Astrocyte of the spinal cord (primary cell): ENCODE measurements at places on chromosomes 6 and 20.

DNA sequence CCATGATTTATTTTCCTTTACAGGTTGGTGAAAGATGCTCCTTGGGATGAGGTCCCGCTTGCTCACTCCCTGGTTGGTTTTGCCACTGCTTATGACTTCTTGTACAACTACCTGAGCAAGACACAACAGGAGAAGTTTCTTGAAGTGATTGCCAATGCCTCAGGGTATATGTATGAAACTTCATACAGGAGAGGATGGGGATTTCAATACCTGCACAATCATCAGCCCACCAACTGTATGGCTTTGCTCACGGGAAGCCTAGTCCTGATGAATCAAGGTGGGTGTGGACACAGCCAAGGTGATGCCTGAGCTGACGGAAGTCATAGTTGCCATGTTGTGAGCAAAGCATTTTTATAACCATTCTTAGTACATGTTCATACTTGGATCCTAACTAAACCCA is 34.6 kb upstream of the CALHM6 start:
- DNase-seq, result no peak

- no peak for DNase-seq
Measured at GRCh38 chr6:53335224-53335994, 13.3 kb downstream of the ELOVL5 start.

DNA sequence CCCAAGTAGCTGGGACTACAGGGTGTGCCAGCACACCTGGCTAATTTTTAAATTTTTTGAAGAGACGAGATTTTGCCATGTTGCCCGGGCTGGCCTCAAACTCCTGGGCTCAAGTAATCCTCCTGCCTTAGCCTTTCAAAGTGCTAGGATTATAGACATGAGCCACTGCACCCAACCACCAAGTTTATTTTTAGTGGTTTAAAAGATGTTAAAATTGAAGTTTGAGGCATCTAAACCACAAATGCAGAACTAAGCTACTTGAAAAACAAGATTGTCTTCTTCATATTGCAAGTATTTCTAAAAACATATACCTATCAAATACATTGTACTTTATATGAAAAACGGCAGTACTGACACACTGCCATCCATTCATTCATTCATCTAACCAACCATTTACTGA is 31.6 kb downstream of the WASF1 start:
- DNase-seq, result no peak

DNA sequence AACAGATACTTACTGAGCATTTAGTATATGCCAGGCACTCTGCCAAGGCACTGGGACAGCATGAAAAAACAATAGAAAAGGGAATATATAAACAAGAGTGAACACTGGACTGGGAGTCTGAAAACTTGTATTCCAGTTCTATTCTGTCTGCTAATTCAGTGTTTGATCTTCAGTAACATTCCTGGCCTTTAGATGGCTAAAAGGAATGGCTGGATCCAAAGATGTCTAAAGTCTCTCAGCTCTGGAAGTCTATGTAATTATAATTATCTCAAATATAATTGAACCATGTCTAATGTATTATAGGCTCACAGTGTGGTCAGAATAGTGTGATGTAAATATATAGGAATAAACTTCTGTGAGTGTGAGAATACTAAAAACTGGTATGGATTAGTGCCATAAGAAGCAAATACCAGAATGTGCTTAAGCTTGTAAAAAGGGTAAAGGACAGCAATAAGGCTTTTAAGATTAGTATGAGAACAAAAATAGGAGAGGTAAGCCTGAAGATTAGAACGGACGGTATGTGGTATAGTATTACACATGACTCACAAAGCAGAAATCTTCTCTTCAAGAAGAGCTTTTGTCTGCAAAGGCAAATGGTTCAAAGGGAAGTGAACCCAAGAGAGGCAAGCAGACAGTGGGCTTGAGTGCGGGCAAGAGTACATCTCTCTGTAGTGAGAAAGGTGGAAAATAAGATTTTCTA is 68.5 kb downstream of the TMEM200A start:
- DNase-seq, result peak; percentile 77

DNA sequence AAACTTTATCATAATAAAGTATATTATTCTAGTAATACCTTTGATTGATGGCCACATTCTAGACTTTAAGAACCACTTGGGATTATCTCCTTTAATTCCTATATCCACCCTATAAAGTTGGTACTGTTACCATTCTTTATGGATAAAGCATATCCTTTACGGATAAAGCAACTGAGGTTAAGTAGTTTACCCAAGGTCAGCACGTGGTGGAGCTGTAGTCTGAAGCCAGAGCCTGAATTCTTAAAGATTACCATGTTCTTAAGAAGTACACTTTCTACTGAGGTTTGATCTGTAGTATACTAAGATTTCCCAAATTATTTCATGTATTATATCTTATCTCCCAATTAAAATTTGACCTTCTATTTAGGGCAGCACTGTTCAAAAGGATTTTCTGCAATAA is 3.0 kb upstream of the NCOA7 start:
- peak; percentile 27 for DNase-seq

- no peak for DNase-seq
Measured at GRCh38 chr6:107550241-107550840, 60.4 kb downstream of the SOBP start.

DNA sequence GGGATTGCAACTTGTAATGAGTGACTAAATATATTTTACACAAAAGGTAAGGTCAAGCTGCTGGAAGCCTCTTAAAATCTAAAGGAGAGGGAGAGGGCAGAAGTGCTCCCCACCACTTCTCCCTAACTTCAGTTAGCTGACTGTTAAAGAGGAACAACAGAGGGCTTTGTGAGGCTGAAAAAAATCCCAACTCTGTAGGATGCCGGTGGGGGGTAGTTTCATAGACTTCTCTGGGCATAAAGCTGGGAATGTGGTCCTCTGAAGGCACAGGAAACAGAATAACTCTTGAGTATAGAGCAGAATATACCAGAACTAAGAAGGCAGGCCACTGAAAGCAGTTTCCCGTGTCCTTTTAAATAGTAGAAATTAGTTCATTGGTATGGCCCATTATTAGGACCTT is 71.6 kb downstream of the KIF6 start:
- no peak for DNase-seq

- DNase-seq, result no peak
Measured at GRCh38 chr6:148854096-148854495, 107.3 kb downstream of the UST start.

DNA sequence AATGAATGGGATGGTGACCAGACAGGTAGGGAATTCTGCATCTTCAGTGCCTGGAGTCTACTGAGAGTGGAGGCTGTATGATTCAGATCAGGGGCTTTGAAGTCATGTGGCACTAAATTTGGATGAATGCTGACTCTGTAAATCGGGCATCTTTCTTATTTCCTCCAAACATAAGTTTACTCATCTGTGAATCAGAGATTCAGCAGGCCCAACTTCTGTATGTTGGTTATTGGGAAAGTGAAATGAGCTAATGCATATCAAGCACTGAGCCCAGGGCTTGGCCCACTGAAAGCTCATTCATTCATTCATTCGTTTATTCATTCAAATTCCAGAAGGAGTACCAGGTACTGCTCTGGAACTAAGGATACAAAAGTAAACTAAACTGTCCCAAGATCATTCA is 192.3 kb upstream of the RIN2 start:
- DNase-seq, result no peak

DNA sequence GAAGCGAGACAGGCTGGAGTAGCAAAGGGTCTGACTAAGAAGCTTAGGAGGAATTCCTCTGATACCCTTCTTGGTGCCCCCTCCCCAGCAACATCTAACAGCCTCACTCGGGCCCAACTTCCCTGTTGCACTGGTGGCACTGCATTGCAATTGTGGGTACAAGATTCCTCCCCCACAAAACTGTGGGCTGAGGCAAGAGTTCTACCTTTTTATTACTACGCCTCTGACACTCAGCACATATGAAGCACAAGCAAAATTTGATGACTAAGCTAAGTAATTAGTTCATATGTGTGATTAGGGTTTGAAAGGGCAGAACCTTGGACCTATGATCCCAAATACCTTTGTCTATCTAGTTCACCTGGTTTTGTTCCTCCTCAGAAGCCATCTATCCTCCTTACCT is 83.5 kb downstream of the ZHX3 start:
- no peak for DNase-seq

DNA sequence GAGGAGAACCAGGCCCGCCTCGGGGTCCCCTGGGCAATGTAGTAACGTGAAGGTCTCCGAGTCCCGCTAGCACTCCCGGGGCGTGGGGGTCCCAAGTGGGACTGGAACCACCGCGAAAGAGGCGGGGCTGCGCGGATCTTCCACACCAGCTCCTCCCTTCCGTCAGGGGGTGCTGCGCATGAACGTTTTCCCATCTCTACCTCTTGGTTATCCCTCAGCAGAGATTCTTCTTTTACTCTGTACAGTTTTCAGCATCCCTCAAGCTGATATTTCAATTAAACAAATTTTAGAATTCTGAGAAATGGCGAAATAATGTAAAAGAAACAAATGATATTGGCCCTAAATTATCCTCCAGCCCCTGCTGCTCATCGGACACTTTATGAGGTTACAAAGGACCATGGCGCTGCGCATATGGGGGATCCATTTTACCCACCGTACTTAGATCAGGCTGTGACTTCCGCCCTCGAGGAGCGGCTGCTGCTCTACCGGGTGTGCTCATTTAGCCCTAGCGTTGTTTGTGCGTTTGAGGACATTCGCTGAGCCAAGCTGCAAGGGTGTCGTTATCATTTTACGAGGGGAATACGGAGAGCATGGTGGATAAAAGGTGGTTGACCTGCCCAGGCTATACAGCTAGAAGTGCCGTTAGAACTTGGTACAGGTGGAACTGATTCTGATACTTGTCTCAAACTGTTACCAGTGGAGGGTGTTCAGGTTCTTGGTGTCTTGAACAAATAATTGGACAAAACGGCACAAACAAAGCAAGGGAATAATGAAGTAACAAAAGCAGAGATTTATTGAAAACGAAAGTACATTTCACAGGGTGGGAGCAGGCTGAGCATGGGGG is 75.2 kb upstream of the CHD6 start:
- DNase-seq, result peak; percentile 90

DNA sequence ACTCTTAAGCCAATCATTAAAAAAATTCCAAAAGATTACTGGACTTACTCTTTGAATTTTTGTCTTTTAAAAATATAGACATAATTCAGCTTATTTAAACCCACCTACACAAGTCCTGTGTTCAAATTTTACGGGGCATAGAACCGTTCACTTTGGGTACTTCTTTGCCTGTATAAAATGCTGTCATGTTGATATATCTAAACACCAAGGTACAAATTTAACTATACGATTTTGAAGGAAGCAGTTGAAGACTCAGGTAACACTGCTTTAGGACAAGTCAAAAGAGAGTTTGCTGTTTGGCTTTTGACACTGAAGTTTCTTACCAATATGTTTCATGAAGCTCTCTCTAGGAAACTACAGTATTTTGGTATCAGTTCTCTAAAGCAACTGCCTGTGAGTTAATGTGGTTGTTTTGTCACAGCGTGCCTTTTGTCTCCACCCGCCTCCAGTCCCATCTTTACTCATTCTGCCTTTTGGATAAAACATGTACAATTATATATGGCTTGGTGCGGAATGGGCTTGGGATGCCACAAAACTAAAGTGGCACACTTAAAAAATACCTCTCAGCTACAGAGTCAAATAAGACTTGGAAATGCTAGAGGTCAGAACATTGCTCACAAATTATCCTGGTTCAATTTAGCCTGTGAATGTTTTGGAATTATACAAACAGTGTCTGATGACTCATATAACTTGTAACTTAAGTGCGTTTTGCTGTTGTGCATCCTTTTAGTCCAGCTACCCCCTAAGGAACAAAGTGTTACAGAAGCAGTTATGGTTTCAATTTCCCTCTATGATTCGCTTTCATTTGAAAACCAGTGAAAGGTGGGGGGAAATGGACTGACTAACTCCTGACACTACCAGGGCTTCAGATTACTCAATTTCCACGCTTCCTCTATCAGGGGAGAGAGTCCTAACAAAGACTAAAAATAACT is 38.7 kb downstream of the RGS17 start:
- peak; percentile 92 for DNase-seq

GRCh38 chr6:168311410-168312124 is 8.0 kb downstream of the DACT2 start:
- DNase-seq, result no peak

GRCh38 chr20:4091490-4092479 is 76.4 kb upstream of the RNF24 start:
- peak; percentile 45 for DNase-seq

GRCh38 chr6:30974490-30975252 is 8.8 kb upstream of the MUC21 start:
- DNase-seq, result no peak

DNA sequence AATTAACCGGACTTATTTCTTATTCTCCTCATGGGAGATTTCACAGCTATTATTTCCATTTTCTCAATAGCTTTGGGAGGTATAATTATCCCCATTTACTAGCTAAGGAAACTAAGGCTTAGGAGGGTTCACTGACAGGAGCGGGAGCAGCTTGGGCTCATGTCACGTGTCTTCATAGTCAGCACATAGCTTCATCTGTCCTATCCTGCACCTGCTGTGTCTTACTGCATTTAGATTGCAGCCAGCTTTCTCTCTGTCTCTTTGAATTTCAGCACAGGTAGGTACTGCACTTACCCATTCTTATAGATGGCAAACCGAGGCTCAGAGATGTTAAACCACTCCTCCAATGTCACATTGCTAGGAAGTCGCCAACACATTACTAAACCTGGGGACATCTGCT is 839.9 kb downstream of the MAFB start:
- no peak for DNase-seq

GRCh38 chr6:81772741-81773140 is 20.3 kb upstream of the TENT5A start:
- DNase-seq, result peak; percentile 67

DNA sequence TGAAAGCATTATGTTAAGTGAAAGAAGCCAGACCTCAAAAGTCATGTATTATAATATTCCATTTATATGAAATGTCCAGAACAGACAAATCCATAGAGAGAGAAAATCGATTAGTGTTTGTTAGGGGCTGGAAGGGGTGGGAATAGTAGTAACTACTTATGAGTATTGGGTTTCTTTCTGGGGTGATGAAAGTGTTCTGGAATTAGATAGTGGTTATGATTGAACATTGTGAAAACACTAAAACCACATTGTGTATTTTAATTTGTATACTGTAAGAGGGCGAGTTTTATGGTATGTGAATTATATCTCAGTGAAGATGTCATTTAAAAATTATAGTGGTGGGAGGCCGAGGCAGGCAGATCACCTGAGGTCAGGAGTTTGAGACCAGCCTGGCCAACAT is 52.0 kb upstream of the KIF13A start:
- no peak for DNase-seq

- DNase-seq, result peak; percentile 58
Measured at GRCh38 chr6:98833307-98834059, 891 bp upstream of the POU3F2 start.

GRCh38 chr6:105780146-105780860 is 305.8 kb upstream of the PRDM1 start:
- DNase-seq, result peak; percentile 19
